ENCODE measurements at places on chromosomes 7 and 10. TPM values are rescaled to one million over a fixed set of nuclear protein-coding genes. Genes with fewer than 3 reads are reported as not detected.

GRCh38 chr7:131544449-131545301, 11.8 kb downstream of the PODXL start:
- no peak for DNase-seq

GRCh38 chr10:116825901-116826300, 23.4 kb upstream of the ENO4 start:
- DNase-seq, result no peak

The ZNF680 gene
- polyA plus RNA-seq, result 10.7 TPM

DNA sequence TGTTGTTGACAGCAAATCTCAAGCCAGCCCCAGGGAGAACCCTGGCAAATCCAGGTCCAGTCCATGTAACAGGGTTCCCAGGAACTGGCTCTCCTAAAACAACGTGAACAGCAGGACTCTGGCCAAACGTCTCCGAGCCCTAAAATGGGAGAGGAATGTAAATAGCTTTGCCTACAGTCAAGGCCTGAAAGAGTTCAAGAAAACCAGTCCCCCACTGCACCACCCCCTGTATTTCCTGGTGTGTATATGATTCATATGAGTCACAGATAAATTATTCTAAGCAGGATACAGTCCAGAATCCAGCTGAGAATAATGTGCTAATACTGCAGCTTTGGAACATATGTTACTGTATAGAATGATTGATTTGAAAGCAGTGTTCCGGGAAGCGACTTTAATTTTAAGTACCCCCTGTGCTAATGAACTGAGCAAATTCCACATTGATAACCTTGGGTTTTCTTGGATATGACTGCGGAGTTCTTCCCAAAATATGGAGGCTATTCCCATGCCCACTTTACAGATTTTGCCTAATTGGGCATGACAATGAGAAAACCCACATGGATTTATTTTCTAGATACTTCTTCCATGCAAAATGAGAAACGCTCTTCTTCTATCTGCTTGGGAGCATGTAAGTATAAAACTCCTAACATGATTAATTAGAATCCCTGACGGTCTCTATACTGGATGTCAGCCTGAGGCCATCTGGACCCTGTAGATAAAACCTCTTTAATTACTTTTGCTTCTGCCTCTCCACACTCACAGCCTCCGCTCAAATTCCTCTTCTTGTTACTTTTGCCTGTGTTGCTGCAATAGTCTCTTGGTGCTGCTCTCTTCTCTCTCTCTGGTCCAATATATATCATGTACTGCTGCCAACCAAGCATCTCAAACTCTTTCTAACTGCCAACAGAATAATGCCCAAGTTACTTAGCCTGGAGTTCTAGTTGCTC, 50.2 kb downstream of the LAMB4 start:
- no peak for DNase-seq

DNA sequence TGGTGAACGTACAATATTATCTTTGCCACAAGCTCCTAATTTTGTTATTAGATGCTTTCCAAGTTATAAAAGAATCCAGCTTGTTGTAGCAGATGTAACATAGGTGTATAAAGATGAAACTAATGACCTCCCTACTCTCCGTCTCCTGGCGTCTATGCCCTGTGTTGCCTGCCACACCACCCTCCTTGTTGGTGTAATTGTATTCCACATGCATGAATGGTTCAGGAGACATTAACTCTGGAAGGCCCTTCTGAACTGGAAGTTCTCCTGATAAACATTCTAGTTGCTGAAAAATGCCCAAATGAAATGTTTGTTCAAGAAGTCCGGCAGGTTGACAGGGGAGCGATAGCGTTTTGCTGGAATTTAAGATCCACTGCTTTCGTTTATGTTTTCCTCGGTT, 53.9 kb upstream of the SEPHS1 start:
- DNase-seq, result no peak

The CDHR3 gene
- polyA plus RNA-seq, result 14.9 TPM

The ARHGEF35 gene
- polyA plus RNA-seq, result 1.3 TPM

The WIPF3 gene
- polyA plus RNA-seq, result 28.4 TPM

GRCh38 chr7:116665332-116665996, 6.5 kb upstream of the MET start:
- no peak for DNase-seq

DNA sequence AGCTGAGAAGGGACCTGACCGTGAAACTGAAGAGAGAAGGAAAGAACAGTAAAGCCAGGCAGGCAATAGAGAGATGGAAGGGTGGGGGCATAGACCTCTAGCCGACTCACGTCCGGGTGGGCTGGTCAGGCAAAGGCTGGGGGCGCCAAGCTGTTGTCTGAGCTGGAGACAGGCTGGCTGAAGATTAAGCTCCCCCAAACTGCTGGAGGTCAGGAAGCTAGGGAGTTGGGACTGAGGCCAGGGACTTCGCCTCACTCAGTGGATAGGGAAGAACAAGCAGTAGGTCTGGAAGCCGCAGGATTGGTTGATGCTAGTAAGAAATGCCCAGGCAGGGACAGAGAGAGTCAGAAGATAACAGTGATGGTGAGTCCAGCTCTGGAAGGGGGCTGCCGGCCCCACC, 5.3 kb downstream of the PITX3 start:
- no peak for DNase-seq

GRCh38 chr10:131076356-131076755, 235.2 kb downstream of the TCERG1L start:
- DNase-seq, result no peak

The ATRNL1 gene
- 0.45 TPM for polyA plus RNA-seq

The PDE6C gene
- polyA plus RNA-seq, result 0.75 TPM

DNA sequence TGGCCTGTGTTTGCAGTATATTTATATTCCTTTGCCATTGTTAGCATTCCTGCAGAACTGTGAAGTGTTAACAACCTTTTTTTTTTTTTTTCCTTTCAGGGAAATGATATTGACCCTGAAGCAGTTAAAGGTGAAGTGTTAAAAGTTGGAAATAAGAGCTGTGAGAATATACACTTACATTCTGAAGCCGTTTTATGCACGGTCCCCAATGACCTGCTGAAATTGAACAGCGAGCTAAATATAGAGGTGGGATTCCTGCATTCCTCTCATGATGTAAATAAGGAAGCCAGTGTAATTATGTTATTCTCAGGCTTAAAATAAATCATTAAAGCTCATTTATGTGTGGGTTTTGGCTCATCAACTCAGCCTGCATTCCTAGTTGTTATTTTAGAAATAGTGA, 92.8 kb upstream of the CAPZA2 start:
- DNase-seq, result no peak

The AOAH gene
- polyA plus RNA-seq, result 4.5 TPM

The TMEM196 gene
- not detected for polyA plus RNA-seq

The MYOZ1 gene
- 768 TPM for polyA plus RNA-seq

DNA sequence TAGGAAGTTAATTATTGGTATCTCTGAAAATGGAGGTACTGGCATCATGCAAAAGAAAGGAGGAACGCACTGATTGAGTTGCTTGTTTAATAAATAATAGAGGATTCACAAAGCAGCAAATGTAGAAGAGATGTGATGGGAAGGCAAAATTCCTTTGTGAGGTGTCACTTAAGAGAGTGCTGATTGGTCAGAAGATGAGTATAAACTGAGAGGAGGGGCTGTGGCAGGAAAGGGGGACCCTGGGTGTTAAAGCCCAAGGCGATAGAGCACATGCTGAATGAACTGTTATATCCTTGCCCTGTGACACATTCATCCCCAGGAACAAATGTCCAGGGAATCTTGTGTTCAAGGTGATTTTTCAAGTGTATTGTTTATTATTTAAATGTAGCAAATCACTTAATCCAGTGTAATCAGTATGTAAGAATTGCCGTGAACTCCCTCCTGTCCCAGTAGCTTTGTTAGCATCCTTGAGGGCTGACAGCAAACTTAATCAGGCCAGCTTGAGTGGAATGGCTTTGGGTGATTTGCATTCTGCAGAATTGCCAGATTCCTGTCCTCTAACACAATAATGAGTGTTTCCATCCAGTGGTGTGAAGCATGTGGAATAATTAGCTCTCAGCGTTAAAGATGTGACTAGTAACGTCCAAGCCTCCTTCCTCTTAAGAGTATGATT, 111.9 kb downstream of the CHN2 start:
- DNase-seq, result no peak

DNA sequence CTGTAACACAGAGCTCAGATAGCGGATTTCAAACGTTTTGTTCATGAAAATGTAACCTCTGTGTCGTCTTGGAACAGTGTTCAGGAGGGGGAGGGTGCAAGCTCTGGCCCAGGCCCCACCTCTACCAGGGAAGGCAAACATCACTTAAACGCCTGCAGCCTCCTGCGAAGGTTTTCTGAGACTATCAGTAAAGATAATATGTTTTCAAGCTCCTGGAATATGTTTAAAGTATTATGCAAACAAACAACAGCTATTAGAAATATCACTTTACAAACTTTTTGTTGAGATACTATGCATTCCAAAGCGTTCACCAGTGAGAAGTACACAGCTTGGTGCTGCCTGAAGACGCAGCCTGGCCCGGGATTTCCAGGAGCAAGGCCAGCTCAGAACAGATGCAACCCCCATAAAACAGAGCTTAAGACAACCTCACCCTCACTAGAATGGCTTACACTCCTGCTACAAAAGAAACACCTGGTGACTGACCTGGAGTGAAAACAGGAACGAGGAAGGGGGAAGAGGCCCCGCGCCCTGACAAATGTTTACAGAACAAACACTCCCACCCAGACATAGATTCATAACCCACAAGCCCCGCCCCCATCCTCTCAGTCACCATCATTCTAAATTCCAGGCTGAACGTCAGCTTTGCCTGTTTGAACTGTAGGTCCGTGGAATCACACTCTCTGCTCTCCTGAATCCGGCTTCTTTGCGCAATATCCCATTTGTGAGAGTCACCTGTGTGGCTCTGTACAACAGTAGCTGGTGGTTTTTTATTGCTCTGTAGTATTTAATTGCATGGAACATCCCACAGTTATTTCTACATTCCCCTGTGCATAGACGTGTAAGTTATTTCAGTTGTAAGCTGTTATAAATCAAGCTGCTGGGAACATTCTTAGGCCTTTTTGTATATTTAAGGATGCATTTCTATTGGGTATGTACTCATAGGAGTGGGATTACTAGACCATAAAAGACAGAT, 155.0 kb downstream of the PTPRN2 start:
- no peak for DNase-seq

The CALCR gene
- 11.0 TPM for polyA plus RNA-seq

GRCh38 chr10:27625452-27626211, 120.0 kb downstream of the MKX start:
- no peak for DNase-seq

The EPHA1 gene
- polyA plus RNA-seq, result 5.8 TPM

GRCh38 chr10:97196223-97197029, 10.7 kb upstream of the SLIT1 start:
- DNase-seq, result peak; percentile 43

The NYAP1 gene
- polyA plus RNA-seq, result 2.2 TPM

The SRRM3 gene
- polyA plus RNA-seq, result 0.62 TPM

DNA sequence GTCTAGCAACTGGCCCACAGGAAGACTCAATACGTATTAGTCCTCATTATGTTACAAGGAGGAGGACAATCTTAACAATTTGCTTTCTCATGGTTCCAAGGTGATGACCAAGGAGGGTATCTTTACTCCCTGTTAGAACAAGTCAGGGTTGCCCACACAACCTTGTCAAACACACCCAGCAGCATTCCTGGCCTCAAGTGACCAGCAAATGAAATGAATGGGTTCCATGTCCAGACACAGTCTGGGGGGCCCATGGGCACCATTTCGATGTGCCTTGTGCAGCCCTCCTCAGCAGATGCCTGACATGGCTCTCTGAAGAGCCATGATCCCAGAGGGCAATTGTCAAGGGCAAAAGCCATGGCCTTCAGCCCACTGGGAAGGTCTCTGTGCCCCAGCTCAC, 40.8 kb downstream of the ANXA8 start:
- DNase-seq, result no peak

DNA sequence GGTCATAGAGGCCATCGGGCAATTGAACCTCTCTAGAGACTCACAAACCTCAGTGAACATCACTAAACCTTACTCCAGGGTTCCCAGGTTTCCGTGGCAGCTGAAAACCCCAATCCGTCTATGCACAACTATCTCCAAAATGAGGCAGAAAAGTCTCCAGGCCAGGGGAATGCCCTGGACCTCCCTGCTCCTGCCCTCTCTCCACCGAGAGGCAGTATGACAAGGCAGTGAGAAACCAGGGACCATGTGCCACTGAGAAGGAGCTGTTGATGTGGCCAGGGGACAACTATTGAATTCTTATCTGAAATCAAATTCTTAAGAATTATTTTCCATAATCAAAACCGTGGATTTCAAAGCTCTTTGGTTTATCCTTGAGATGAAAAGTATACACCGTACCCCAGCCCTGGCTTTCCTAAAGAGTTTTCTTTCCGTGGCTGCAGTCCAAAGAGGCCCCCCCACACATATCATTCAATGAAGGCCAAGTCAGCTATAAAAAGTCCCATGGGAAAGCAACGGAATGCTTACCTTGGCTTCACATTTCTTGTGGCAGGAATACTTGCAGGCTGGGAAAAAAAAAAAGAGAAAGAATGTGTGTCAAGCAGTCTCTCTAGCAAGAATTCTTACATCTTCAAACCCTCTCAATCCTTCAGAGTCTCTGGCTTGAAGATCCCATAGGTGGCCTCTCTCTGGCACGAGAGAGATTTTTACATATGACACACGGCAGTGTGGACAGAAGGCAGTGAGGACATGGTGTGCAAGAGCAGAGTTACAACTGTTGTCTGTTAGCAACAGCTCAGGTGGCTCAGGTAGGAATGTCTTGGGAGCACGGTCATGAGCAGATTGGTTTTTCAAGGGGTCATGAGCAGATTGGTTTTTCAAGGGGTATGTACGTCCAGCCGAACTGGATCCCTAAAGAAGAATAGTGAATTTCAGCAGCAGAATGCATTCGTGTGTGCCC, 75.2 kb downstream of the TNS3 start:
- no peak for DNase-seq

The HNRNPA2B1 gene
- 635 TPM for polyA plus RNA-seq

- DNase-seq, result no peak
These were observed 37.4 kb downstream of the MACROH2A2 start for GRCh38 chr10:70090013-70090412.

The ALOX5 gene
- polyA plus RNA-seq, result 1.9 TPM

GRCh38 chr10:72082856-72083789, 5.2 kb downstream of the SPOCK2 start:
- DNase-seq, result no peak

GRCh38 chr7:135200821-135201331, 10.4 kb downstream of the WDR91 start:
- DNase-seq, result no peak

The CTBP2 gene
- polyA plus RNA-seq, result 41.4 TPM

GRCh38 chr7:111011520-111011919, 79.4 kb upstream of the LRRN3 start:
- DNase-seq, result no peak

The SYT15 gene
- polyA plus RNA-seq, result 4.4 TPM

GRCh38 chr10:70404787-70405036, 767 bp downstream of the EIF4EBP2 start:
- peak; percentile 26 for DNase-seq

The JAZF1 gene
- 24.9 TPM for polyA plus RNA-seq

The CNNM2 gene
- 3.2 TPM for polyA plus RNA-seq

DNA sequence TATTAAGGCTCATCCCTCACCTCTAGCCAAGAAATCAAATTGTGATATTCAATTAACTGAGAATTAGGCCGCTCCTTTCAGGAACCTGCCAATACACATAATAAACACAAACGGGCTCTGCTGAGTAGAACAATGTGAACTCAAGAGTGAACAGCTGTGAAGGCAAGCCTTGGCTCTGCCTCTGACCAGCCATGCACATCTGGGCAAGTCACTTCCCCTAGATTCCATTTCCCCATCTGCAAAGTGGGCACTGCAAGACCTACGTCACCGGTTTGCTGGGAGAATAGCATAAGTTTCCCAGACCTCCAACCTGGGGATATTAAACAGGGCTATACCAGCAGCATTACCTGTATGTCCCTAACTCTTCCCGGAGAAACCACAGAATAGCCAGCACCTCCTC, 355.2 kb downstream of the TNS3 start:
- no peak for DNase-seq

- DNase-seq, result peak; percentile 38
These were observed 105.7 kb downstream of the ST8SIA6 start for GRCh38 chr10:17348501-17349349.

The FAS gene
- polyA plus RNA-seq, result 10.5 TPM

All from hindlimb muscle (tissue), 1 donor.